ENCODE measurements at places on chromosomes 7 and 10.

GRCh38 chr10:3786295-3787015 is 1.4 kb upstream of the KLF6 start:
- DNase-seq: peak; percentile 97

GRCh38 chr10:88249450-88249849 is 333.7 kb downstream of the RNLS start:
- no peak for DNase-seq

DNA sequence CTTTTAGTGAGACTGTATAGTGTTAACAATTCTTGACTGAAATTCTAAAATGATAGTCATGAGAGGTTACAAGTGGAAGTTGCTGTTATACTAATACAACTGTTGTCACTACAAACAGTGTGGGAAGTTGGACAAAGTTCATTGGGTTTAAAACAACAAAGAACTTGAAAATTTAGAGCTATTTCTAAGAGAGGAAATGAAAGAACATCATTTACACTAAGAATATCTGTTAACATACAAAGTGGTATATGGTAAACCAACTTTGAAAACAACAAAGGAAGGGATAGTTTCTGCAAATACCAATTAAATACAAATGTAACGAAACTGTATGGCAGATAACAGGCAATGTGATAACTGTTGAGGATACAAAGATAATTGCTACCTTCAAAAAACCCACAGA is 11.6 kb downstream of the MTPN start:
- no peak for DNase-seq

DNA sequence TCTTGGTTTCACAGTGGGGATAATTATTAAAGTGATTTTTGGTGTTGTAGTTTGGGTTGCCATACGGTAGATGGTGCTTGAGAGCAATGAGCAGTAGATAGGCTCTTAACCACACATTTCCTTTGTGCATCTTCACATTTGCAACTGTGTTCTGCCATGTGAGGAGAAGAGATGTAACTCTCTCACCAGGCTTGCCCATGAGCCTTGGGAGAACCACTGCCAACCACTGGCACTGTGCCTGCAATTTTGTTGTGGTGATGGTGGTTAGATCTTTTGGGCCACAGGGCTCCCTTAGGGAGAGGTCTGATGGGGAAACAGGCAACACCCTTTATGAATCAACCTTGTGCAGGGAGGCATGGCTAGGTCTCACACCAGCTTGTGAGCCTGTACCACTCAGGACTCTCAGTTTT is 204.3 kb downstream of the CCDC7 start:
- DNase-seq: no peak

DNA sequence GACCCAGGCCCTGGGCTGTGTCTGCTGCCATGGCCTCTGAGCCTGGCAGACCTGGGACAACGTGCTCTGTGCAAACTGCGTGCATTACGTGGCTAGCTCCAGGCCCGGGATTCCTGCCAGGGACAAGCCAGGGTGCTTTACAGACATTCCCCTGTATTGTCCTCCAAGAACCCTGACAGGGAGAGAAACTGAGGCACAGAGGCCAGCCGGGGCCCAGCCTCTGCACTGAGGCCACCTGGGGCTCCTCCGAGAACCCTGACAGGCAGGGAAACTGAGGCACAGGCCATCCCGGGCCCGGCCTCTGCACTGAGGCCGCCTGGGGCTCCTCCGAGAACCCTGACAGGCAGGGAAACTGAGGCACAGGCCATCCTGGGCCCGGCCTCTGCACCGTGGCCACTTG is 64.9 kb downstream of the CFAP46 start:
- DNase-seq: no peak

- DNase-seq: no peak
These were observed 186.3 kb downstream of the ETV1 start for GRCh38 chr7:13803134-13803533.

GRCh38 chr7:53518319-53518718 is 482.9 kb downstream of the POM121L12 start:
- no peak for DNase-seq

GRCh38 chr10:92644921-92645320 is 44.8 kb upstream of the HHEX start:
- no peak for DNase-seq

- DNase-seq: peak; percentile 48
These were observed 1.5 kb downstream of the FAM131B start for GRCh38 chr7:143360788-143361551.

DNA sequence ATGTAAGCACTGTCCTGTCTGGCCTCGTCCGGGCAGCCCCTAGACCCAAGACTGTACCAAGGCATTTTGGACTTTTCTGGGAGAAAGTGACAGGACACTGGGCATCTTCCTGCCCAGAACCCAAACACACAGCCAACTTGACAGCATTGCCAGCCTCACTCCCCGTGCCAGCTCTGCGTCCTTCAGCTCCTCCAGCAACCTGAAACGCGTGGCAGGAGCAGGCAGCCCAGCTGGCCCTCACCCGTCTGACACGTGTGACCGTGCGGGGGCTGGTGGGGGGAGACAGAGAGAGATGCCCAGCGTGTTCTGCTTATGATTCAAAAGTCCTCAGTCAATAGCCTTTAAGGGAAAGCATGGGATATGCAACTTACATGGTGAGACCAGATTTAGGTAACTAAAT is 50.3 kb upstream of the SLC29A3 start:
- no peak for DNase-seq

DNA sequence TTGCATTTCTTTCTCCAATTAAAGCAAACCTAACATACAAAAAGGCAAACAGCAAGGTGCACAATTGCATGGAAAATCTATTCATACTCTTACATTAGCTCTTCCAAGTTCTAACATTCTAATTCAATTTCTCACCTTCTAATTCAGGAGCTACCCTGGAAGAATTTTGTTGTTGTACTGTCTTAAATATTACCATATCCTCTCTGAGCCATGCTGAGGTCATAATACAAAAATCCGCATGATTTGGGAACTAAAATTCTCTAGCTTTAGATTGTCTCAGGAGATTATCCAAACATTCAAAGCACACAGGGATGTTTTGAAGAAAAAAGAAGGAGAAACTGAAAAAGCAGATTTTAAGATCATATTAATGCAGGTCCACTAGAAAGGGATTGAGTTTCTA is 229.9 kb downstream of the KIAA1217 start:
- no peak for DNase-seq

DNA sequence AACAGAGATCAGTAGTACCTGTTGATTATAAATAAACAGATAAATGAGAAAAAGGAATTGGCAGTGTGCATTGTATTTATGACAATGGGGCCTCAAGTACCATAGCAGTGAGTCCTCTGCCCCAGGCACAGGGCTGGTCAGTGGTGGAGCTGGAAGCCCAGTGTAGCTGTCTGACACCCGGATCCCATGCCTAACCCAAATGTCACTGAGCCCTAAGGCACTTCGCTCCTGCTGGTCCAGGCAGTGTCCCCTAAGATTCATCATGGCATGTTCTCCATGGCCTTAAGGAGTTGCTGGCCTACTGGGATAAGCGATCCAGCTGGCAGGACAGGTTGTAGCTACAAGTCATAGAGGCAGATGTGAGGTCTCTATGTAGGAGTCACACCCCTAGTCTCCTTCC is 3.3 kb upstream of the ZNF736 start:
- no peak for DNase-seq

DNA sequence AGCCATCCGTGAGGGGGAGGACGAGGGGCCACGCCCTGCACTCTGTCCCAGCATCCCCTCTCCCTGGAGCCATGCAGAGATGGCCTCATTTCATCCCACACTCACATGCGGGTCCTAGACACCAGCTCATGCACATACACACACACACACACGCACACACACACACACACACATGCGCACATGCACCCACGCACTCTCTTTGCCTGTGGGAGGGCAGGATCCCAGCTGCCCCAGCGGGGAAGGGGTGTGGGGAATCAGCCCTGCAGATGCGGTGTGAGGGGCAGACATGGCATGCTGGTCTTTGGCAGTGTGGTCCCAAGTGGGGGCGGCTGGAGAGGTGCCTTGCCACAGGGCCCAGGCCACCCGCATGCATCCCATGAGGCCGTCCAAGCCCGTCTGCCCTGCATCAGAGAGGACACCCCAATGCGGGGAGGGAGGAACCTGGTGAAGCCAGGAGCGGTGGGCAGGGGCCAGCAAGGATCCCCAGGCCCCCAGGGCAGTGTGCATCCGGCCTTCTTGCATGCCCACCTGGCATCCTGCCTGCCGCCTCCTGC is 68.1 kb downstream of the LHPP start:
- no peak for DNase-seq

GRCh38 chr7:88485821-88486220 is 179.1 kb upstream of the STEAP4 start:
- no peak for DNase-seq

DNA sequence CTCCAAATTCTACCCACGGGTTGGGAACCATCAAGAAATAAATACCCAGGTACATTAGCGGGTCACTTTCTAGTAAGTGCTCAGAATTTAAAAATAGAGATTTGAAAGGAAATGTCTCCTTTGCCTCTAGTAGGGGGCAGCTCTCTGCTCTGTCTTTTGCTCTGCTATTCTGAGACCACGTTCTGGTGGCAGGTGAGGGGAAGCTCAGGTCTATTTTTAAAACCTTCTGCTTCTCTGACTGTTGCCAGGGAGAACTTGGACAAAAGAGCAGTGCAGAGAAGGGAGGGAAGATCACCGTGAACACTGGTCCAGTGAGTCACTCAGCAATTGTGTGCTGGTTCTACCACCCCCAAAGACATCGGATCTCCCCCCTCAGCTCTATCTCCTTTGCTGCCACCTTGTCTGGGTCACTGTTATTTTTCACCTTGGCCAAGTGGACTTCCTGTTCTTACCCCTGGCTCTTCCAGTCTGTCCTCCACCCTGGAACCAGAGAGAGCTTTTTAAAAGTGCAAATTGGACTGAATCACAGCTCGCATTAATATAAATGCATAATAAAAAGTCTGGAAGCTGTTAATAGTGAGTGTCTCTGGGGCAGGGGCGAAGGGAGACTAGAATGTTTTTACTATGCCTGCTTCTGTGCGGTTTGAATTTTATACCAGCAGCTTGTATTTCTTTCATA is 72.4 kb upstream of the LOXL4 start:
- peak; percentile 75 for DNase-seq

DNA sequence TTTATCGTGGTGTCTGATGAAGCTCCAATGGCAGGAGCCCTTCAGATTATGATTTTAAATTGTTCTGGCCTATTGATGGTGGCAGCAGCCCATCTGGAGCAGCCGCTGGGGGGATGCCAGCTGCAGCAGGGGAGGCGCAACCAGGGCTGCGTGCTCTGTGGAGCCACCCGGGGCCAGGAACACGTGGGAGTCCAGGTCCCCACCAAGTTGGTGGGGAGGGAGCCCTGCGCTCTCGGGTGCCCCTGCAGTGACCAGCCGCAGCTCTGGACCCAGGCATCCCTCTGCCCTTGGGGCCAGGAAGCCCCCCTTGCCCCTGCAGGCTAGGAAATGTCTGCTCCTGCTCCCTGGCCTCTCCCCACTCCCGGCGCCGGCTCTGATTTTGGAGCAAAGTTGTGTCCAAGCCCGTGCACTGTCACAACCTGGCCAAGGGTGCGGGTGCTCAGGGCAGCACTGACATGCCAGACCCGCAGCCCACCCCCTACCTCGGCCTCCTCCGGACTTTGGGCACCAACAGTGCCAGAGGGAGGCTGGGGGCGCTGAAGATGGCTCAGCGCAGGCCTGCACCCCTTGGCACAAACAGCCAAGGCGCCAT is 147.2 kb upstream of the ADO start:
- no peak for DNase-seq

GRCh38 chr7:101496017-101496416 is 133.1 kb downstream of the MYL10 start:
- DNase-seq: no peak

- DNase-seq: no peak
These were observed 29.7 kb downstream of the GBX1 start for GRCh38 chr7:151137791-151138152.

GRCh38 chr7:123616223-123616622 is 14.6 kb downstream of the ASB15 start:
- no peak for DNase-seq

DNA sequence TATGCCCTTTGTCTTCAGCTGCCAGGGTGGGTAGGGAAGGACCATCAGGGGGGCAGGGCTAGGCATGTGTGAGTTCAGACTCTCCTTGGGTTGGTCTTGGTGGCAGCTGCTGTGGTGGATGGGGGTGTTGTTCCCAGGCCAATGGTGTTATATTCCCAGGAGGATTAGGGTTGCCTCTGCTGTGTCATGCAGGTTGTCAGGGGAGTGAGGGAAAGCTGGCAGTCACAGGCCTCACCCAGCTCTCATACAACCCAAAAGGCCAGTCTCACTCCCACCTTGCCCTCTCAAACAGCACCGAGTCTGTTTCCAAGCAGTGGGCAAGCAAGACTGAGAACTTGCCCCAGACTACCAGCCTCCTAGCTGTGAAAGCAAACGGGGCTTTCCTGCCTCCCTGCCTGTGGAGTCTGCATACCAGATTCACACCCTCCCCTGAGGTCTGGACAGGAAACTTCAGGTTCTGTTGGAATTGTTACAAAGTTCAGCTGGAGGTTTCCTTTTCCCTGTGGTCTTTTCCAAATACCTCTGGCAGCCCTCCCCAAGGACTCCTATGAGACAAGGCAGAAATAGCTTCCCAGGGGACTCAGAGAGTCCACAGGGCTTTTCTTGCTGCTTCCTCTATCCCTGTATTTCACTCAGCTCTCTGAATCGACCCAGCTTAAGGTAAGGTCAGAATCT is 1.4 kb downstream of the HYAL4 start:
- DNase-seq: no peak

- DNase-seq: no peak
These were observed 133.8 kb upstream of the PLXNA4 start for GRCh38 chr7:132709971-132710567.

DNA sequence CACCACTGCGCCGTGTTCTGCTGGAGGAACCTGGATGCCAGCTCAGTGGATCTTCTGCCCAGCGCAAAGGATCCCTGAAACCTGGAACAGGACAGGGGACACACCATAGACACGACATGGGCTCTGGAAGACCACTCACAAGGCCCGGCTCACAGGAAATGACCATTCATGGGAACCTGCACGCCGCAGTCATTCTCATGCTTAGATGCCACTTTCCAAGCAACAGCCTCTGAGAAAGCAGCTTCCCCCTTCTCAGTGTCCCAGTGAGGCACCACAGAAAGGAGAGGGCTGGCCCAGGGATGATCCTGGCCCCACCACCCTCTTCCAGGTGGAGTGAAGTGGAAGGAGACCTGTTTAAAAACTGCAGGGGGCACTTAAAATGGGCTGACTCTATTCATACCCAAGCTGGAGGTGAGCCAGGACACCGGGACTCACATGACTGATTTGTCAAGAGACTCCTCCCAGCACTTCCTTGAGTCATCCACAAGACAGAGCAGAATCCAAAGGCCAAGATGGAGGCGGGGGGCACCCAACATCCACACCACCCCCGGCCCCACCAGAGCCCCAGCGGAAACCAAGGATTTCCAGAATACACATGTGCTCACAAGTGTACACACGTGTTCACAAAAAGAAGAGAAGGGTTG is 11.2 kb downstream of the CTBP2 start:
- DNase-seq: peak; percentile 51

GRCh38 chr7:115600207-115600606 is 430.4 kb downstream of the TFEC start:
- DNase-seq: no peak

- DNase-seq: no peak
These were observed 126.2 kb upstream of the KCTD7 start for GRCh38 chr7:66502230-66503035.

- DNase-seq: no peak
These were observed 22.0 kb downstream of the LRRD1 start for GRCh38 chr7:92156990-92157389.
